ENCODE measurements at places on chromosomes 1 and 21.

DNA sequence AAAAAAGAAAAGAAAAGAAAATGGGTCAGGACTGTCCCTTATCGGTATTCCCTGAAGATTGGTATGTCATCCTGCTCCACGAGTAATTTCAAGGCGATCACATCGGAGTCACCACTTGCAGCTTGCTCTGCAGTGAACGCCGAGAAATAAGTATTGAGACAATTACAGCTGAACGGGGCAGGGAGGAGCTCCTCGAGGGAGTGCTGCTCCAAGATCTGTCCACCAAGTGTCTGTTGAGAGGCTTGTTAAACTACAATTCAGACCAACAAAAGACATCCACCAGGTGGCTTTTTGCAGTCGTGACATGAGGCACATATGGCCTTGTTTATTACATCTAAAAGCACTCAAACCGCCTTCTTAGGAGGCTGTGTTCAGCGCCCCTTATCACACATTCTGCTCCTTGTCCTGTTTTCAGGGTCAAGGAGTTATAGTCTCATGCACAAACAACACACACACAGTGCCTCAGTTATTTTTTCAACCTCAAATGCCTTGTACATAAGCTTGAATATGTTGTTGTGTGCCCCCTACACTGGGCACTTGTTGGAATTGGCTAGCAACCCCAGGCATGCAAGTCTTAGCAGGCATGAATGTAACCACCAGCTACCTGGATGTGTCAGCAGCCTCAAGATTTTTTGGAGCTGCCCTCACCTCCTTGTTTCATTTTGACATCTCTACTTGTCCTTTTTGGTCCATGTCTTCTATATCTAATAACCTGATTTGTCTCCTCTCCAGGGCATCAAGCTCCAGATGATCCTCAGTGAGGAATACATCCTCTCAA lies 13.0 kb upstream of the CD48 start:
- DNase-seq: no peak

- no peak for DNase-seq
Measured at GRCh38 chr1:36433102-36433501, 17.1 kb downstream of the OSCP1 start.

- no peak for DNase-seq
Measured at GRCh38 chr21:42081931-42082381, 10.8 kb downstream of the UMODL1 start.

- no peak for DNase-seq
Measured at GRCh38 chr1:198141668-198142351, 15.0 kb upstream of the NEK7 start.

- no peak for DNase-seq
Measured at GRCh38 chr1:151513626-151514121, 2.5 kb downstream of the CGN start.

DNA sequence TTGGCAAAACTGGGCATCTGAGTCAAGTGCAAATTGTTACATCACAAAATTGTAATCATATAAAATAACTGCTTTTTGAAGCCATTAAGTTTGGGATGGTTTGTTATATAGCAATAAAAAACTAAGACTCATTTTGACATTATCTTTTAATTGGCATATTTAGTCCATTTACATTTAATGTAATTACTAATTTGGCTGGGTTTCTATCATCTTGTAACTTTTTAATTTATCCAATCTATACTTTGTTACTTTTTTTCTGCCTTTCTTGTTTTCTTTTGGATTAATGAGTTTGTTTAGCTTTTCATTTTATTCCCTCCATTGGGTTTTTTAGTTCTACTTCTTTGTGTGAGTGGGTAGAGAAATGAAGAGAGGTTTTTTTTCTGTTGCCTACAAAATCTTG lies 76.3 kb downstream of the DRAM2 start:
- no peak for DNase-seq

DNA sequence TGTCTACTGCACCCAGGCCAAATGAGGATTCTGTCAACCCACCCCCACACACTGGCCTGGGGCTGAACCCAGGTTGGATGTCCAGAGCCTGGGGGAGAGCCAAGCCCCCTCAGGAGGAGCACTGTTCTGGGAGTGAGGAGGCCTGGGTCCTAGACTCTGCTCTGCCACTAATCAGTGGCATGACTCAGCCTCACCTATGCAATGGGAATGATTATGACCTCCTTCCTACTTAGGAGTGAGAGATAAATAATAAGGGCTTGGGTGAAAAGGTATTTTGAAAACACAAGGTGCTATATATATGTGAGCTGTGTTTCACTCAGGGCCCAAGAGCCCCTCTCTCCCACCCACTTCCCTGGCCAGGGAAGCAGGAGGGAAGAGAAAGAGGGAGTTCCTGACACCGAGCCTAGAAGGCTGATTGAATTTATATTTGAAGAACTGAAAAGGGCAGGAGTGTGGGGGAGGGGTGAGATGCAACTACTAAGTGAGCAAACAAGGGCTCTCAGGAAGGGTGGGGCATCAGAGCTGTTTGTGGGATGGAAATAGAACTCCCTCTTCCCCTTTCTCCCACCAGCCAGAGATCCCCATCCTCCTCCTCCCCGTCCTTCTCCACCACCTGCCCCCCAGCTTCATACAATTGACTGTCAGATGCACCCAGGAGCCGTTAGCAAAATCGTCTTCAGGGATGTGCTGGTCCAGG lies 8.2 kb downstream of the IGSF9 start:
- DNase-seq: no peak

- DNase-seq: no peak
Measured at GRCh38 chr1:170146720-170147263, 1.0 kb downstream of the NTMT2 start.

DNA sequence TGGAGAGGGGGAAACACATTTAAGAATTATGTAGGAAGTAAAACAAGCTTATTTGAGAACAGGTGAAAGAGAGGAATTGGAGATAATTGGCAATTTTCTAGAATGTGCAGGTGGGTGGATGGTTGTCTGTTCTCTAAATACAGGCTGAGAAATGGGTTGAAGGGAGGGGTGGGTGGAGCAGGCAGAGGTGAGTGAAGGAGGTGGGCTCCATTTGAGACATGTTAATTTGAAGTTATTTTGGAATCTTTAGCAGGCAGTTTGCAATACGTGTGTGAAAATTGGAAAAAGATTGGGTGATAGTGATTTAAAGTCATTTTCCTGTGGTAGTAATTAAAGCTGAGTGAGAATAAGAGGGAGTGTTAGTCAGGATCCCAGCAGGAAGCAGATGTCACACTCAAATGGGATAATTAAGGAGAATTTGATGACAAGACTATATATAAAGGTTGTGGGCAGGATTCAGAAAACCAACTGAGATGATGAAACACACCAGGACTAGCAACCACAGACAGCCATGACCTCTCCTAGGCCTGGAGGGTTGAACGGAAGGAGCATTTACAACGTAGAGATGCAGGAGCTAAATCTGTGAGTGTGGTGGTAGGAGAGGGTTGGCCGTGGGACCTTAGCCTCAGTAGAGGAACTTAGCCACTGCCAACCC lies 40.6 kb downstream of the CHRM3 start:
- no peak for DNase-seq

DNA sequence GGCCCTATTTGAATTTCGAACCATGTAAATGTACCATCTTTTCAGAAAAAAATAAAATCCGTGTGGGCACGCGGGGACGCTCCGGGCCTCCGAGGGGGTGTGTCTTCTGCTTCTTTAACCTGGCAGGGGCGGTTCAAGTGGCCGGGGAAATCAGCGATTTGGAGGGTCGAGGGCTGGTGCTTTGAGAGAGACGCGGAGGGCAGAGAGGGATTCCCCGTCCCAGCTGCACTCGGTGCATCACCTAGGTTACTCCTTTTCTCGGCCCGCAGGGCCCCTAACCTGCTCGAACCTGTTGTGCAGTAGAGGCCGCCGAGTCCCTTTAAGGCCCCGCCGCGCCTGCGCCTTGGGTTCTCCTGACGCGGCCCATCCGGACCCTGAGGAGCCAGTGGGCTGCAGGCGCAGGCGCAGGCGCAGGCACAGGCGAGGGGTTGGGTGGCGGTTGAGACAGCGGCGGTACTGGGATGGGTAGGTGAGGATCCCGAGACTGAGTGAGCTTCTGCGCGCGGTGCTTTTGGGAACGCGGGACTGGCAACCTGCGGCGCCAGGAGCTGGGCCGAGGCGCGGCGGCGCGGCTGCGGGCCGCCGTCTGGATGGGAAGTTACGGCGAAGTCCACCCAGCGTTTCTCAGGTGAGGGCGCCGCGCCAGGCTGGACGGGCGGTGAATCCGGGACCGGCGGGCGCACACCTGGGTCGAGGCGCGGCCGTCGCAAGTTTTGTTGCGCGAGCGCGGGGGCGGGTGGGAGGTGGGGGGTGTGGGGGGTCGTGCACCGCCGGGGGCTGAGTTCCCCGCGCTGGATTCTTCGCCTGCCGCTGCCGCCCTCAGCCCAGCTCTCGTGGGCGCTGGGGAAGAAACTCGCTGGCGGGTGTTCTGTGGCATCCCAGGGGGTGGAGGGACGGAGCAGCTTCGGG lies at the start of gene NBPF3:
Gene NBPF3, plus strand, starts transcription at position 417 of the 909 bp plus-strand sequence. CDS start 4,950 bp downstream, outside the sequence.
- peak; percentile 88 for DNase-seq

GRCh38 chr1:28031173-28031572 lies 57.2 kb downstream of the EYA3 start:
- DNase-seq: no peak

GRCh38 chr1:22228505-22228911 lies 85.6 kb upstream of the WNT4 start:
- DNase-seq: no peak

DNA sequence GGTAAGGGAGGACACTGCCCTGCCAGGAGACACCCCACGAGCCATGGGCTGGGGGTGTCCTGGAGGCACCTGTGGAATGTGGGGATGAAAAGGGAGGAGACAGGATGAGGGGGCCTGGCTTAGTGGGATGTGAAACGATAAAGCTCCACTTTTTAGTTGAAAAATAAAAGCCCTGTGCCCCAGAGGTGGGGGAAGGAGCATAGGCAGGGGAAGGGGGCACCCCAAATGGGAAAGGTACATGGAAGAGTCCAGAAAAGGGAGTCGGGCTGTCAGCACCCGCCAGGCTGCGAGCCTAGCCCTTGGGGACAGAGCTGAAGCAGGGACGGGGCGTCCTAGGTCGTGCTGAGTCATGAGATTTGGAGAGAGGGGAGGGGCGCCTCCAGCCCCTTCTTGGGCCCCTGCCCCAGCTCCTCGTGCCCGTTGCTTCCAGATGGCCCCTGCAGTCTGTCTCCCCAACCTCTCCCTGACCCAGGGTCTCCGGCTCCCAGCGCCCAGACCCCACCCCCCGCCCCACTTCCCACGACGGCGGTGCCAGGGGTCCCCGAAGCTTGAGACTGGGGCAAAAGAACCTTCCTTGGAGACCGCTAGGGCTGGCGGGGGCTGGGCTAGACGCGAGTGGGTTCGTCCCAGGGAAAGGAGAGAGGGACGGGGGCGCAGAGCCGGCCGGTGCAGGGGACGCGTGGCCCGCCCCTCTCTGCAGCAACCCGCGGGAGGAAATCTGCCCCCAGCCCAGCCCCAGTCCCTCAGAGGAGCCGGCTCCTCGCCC lies 795 bp downstream of the SYT2 start:
- no peak for DNase-seq

GRCh38 chr1:1797731-1798341 lies 19.6 kb upstream of the NADK start:
- no peak for DNase-seq

GRCh38 chr1:234965111-234965510 lies 163.5 kb downstream of the TOMM20 start:
- no peak for DNase-seq

GRCh38 chr1:41504114-41505035 lies 19.9 kb upstream of the EDN2 start:
- no peak for DNase-seq

DNA sequence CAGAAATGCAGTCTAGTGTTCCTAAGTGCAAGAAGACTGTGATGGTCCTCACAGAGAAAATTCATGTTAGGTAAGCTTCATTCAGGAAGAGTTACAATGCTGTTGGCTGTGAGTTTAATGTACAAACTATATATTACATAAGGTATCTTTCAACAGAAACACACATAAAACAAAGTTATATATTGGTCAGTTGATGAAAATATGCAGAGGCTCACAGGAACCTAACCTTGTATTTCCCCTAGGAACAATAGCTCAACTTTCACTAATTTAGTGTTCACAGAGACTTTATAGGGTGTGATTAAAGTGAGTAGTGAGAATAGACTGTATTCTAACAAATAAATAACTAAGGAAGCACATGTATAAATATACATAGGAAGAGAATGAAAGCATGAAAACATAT lies 676.9 kb upstream of the ADGRL4 start:
- DNase-seq: no peak

DNA sequence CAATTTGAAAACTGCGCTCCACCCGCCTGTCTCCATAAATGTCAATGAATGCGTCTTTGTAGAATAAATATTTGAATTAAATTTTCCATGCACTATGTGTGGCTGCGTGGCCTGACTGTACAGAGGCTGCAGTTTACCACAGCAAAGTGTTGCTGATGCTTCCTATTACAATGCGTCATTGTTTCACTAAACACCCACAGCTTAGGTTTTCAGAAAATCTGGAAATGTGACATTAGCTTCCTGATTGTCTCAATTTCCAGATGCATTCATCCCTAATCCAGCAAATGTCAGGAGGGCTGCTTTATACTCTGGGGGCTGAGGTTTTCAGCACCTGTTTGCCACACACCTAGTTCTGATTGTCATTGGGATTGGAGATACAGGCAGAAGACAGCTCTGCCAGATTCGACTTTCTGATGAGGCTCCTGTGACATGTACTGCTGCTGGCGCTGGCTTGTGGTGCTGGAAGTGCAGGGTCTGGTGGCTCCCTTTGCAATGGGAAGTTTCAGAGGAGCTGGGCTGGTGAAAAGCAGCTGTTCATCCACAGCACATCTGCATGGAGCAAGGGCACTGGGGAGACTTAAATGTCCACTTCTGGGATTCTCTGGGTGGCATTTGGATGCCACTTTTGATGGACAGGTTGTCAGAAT lies 40.0 kb downstream of the URB2 start:
- no peak for DNase-seq

- no peak for DNase-seq
Measured at GRCh38 chr1:157551694-157552693, at the start of gene FCRL5. FCRL5 (minus strand) TSS chr1:157552515; CDS start chr1:157552362, 153 bp downstream.

DNA sequence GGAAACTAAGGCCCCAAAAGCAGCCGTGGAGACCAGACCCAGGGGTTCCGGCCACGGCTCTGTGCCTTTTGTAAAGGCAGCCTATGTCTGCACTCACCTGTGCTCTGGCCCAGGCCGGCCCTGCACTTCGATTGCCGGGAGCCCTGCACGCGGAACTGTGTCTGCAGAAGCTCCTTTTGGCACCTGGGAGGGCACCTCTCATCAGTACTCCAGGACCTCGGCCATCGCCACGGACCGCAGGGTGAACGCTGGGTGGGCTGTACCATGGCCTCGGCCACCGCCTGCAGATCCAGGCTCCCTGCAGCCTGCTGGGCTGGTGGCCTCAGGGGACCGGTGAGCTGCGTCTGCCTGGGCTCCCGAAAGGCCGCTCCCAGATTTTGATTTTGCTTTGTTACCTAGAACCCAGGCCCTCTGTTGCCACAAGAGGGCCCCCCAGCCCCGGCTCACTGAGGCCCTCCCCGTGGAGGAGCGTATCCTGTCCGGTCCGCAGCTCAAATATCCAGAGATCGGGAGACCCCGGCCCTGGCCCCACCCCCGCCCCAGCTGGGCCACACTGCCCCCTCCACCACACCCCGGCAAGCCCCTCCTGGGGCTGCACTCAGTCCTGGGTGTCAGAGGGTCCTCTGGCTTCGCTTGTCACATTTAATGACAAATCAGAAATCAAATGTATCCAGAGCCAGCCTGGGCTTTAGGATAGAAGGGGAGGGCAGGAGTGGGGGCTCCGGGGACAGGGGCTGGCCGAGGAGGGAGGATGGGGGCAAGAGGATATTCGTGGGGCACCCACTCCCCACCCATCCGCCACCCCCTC lies 60.2 kb upstream of the PDE9A start:
- no peak for DNase-seq
